ENCODE measurements at places on chromosomes 7 and 10.

DNA sequence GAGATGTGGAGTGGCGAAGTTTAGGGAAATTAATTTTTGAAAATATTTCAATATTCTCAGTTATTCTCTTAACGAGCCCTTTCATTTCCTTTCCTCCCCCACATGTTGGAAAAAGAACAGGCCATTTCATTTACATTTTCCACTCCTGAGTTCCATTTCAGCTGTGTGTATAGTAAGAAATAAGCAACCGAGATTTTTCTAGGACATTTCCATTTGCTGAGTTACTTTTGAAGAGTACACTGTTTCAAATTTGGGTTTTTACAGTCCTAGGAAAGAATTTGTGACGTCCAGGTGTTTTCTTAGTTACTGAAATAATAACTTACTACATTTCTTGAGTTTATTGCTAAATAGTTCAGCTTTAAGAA lies 1.2 kb downstream of the SEPTIN7 start:
- DNase-seq: no peak

GRCh38 chr10:124983321-124983720 lies 41.4 kb downstream of the ZRANB1 start:
- no peak for DNase-seq

DNA sequence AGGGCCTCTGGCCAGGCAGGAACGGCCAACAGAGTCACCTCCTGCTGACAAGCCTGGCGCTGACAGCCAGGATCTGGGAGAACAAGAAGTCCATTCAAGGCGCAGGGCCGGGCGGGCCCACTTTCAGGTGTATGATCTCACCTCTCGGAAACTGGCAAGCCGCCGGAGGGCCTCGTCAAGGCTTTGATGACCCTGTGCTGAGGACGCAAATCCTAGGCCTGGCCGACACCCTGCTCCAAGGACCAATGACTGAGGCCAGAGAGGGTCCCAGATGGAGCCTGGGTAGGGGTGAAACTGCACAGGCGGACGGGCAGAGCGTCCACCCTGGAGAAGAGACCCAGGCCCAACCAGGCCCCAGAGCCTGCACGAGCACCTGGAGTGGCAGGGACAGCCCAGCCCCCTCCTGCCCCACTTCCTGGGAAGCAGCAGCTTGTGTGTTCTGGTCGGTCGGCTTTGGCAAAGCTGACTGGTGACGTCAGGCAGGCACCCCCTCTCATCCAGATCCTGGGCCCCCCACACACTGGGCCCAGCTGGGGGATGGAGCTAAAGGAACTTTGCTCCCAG lies 30.6 kb downstream of the MYL10 start:
- no peak for DNase-seq

DNA sequence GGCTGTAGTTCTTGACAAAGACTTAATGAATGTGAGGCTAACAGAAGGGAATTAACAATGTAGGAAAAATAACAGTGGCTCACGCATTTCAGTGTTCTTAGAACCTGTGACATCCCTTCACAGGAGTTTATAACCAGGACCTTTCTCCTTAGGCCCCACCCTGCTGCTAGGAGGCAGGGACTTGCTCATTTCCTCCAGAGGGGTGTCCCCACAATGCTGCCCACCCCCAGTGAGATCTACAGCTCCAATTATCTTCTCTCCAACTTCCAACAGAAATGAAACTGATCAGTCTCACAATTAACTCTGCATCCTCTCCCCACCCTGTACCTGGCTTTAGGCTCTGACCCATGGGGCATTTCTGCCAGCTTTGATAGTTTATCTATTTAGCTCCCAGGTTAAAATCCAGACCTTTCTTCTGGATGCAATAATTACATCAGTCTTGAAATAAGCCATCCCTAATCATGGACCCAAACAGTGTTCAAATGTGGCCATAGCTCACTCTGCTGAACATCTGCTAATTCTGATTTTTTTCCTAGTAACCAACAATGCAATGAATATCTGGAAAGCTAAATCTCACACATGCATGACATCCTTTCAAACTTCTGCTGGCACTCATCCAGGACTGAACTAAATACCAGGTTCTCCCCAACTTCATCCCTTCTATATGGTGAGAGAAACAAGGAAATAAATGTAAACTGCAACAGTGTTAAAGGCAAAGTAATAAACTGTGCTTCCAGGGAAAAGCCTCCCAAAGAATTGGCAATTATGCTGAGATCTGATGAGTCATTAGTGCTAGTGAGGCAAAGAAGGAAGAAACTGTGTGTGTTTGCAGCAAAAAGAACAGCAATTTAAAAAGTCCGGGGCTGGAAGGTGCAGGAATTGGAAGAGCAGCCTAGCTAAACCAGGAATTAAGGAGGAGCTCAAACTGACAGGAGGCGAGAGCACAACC lies 64.6 kb downstream of the HERPUD2 start:
- no peak for DNase-seq

- peak; percentile 46 for DNase-seq
Observed at GRCh38 chr7:774161-775109, 47.4 kb upstream of the PRKAR1B start.

DNA sequence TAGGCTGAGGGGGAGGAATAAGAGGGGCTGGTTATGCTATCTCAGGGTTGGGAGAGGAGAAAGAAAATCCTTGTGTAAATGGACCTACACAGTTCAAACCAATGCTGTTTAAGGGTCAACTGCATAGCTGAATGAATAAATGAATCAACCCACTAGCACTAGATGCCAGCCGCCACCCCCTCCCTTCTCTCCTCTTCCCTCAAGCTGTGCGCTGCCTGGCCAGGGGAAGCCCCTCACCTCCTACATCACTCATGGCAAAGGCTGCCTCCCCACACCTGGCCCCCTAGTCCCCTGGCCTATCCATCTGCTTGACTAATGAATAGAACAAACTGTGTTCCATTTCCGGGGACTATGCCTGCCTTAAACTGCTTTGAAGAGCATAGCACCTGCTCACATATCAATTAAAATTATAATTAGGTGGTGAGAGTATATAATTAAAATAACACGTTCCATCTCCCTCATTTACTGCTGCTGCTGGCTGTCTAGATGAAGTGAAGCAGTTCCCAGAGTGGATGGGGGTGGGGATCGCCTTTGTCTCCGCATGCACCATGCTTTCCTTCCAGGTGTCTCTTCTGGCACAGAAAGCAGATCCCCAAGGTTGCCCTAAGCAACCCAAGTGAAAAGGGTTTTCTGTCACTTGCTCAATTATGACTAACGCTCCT lies 32.6 kb downstream of the GRID1 start:
- no peak for DNase-seq

- no peak for DNase-seq
Observed at GRCh38 chr10:4197676-4198075, 412.7 kb upstream of the KLF6 start.

DNA sequence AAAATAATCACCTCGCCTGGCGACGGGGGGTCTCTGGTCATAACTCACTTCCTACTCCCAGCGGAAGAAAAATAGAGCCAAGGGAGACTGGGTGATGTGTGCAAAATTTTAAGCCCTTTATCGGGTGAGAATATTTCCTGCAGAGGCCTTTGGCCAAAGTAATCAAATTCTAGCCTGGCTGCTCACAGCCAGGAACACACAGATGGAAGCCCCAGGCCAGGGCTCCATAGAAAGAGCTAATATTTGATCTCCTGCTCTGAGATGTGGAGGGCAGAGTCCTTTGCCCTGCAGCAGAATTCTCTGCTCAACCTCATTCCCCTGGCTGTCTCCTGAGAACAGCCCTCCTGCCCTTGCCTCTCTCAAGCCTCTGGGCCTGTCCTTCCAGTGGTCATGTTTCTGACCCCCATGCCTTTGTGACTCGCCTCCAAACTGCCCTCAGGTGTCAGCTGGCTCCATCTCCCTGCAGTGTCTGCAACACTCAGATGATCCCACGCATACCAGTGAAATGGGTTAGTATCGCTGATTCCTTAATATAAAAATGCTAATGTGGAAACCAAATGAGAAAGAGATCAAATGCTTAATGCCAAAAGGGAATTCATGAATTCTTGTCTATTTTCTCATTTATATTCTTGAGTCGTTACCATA lies 34.5 kb downstream of the FRMD4A start:
- DNase-seq: no peak

- DNase-seq: no peak
Observed at GRCh38 chr7:45682836-45683555, 108.8 kb downstream of the ADCY1 start.

DNA sequence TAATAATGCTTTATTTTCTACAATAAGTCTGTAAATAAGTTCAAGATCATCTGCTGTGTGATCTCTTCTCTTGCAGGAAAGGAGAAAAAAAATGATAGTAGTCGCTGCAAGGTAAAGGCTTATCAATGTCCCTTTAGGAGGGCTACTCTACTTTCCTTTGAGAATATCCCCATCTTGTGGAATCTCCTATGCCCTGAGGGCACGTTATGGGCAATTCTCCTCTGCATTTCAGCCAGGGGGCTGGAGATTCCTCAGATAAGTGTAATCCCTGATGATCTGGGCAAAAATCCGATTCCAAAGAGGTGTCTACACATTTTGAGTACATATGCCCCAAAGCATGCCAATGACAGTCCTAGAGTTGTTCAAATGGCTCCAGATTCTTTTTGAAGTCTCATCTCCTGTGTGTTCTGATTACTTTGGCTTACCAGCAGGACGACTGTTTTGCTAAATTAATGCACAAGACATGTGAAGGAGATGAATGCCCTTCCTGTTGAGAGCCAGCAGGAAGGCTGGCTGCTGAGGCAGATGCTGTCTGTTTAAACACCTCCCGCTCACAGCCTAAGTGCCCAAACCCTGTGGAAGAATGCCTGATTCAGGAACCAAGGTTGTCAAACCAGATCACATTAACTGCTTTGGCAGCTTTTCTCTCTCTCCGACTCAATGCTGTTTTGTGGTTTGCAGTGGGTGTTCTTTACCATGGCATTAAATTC lies 171.2 kb upstream of the COL1A2 start:
- no peak for DNase-seq

DNA sequence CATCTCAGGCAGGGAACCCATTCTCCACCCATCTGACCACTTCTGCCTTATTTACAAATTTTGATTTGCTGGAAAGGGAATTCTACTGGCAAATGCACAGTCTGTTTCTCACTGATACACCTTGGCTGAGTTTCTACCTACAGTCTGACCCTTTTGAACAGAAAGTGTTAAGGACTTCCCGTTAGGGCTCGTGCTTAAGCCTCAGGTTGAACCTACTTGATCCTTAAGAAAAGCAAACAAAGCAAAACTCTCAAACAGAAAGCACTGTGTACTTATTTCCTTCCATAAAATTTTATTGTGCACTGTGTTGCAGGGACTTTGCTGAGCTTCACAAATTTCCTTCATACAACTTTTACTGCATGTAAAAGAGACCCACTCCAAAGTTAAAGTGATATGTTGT lies 367.8 kb downstream of the NRG3 start:
- no peak for DNase-seq

DNA sequence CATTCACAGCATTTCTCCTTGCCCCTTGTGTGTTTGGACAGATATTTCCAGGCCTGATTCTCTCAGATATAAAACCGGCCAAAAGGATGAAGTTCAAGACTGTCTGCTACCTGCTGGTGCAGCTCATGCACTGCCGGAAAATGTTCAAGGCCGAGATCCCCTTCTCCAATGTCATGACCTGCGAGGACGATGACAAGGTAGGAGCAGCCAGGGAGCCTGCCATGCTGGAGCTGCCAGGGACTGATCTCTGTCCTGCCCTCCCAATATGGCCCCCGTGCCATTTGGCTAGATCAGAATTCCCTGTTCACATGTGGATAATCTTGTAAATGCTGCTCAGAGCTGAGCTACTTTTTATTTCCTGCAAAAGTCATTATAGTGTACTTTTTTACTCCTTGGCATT lies 87.8 kb downstream of the ADCY1 start:
- no peak for DNase-seq

DNA sequence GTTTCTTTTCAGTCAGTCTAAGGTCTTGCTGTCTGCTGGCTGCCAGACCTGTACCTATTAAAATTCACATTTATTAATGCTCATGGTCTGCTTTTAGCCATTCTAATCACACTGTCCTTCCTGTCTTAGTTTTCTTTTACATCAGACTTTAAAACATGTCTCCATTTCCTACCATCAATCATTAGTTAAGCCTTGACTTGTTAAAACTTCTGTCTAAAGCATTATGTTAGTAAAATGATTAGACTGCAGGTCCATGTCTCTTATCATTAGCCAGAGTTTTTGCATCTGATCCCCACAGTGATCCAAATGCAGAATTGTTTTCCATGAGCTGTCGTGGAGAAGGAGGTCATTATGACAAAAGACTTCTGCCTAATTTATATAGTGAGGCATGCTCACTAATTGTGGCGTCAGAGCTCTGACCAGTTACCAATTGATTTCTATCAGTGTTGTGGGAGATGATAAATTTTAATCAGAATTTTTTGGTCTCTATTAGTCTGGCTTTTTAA lies 226.5 kb downstream of the DKK1 start:
- no peak for DNase-seq
